NCI-H2081 treated with DMSO at 0.1 percent for 48 hours (cell line): ENCODE measurements at places on chromosomes 2 and 18.

- DNase-seq: no peak
Observed at GRCh38 chr18:69981948-69982347, 34.3 kb upstream of the CD226 start.

DNA sequence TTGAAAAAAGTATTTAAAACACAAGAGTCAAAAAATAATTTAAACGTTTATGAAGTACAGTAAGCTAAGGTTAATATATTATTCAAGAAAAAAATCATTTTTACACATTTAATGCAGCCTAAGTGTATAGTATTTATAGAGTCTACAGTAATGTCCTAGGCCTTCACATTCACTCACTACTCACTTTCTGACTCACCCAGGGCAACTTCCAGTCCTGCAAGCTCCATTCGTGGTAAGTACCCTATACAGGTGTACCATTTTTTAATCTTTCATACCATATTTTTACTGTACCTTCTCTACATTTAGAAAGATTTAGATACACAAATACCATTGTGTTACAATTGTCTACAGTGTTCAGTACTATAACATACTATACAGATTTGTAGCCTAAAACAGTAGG is 20.9 kb upstream of the RPRD1A start:
- DNase-seq: no peak

DNA sequence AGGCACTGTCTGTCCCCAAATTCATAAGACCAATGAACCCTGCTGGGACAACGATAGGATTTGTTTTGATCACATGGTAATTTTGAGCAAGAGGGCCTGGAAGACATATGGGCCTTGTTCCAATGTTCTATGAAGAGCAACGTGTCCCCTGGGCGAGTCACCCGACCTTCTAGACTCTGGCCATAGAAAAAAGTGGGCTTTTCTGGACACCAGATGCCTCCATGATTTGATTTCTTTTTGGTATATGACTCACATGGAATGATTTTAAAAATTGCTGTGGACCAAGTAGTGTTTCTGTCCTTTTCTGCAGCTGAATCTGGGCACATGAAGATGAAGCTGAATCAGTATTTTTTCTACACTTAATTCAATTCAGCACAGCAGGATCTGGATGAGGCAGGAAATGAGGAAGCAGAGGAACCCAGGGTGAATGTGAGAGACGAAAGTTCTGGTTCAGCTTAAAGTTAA is 104.9 kb downstream of the CDC42EP3 start:
- DNase-seq: no peak

- no peak for DNase-seq
Observed at GRCh38 chr2:36485521-36485920, 112.4 kb downstream of the FEZ2 start.

GRCh38 chr2:160634436-160634835 is 140.8 kb upstream of the RBMS1 start:
- no peak for DNase-seq

GRCh38 chr2:238143239-238143951 is 4.9 kb downstream of the KLHL30 start:
- no peak for DNase-seq

GRCh38 chr2:163467251-163467630 is 268.6 kb downstream of the FIGN start:
- DNase-seq: peak; percentile 50

DNA sequence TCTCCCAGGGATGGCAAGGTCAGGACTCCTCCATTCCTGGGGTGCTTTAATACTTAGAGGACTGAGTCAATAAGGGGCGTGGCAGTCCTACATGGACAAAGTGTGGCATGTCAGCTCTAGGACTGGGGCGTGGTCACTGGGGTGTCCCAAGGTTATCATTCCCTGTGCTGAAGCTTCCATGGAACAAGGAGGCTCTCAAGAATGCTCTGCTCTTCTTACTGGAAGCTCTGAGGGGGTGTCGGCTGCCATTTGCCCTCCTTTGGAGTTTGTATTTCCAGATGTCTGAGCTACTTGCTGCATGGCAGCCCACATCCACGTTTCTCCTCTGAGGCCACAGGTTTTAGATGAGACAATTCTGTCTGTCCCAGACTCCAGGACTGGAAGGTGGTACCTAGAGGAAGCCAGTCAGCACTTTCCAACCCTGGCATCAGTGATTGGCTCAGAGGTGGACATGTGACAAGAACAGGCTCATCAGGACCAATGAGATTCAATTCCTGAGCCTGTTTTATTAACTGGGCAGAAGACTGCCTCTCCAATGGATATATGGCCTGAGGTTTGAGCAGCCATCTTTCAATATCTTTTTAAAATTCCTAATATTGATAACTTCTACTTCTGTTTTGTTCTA is 128.9 kb upstream of the ARL4C start:
- DNase-seq: no peak

GRCh38 chr18:50726960-50727589 is 92.7 kb downstream of the MRO start:
- DNase-seq: no peak

GRCh38 chr2:178882666-178883440 is 75.6 kb upstream of the TTN start:
- no peak for DNase-seq

DNA sequence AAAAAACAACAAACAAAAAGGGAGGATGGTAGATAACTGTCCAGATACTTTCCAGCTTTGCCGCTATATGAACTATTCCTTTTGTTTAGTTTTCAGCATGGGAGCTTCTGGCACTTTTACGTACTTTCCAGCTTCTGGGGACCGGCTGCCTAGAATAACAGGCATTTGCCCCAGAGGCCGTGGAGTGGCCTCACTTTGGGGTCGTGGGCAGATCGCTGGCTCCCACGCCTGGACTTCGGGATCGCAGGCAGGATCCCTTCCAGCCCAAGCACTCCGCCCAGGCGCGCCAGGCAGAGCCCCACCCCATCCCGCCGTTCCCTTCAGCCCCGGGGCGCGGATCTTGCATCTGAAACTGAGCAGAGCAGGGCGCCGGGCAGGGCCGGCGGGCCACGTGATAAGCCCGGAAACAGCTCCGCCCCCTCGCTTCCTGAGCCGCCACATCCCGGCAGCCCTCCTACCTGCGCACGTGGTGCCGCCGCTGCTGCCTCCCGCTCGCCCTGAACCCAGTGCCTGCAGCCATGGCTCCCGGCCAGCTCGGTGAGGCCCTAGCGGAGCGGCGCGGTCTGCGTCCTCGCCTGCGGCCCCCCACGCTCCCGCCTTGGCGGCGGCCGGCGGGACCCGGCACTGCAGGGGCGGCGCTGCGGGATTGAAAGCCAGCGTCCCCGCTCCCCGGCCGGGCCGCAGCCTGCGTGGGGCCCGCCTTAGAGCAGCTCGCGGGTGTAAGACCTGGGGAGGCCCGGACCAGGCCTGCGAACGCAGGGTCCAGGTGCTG is at the start of gene ATIC:
Gene ATIC (plus strand): TSS at position 435 of the 772 bp plus-strand sequence. CDS start 84 bp downstream, at position 519.
- peak; percentile 58 for DNase-seq

- DNase-seq: no peak
Observed at GRCh38 chr2:23537991-23538390, 153.0 kb downstream of the KLHL29 start.

DNA sequence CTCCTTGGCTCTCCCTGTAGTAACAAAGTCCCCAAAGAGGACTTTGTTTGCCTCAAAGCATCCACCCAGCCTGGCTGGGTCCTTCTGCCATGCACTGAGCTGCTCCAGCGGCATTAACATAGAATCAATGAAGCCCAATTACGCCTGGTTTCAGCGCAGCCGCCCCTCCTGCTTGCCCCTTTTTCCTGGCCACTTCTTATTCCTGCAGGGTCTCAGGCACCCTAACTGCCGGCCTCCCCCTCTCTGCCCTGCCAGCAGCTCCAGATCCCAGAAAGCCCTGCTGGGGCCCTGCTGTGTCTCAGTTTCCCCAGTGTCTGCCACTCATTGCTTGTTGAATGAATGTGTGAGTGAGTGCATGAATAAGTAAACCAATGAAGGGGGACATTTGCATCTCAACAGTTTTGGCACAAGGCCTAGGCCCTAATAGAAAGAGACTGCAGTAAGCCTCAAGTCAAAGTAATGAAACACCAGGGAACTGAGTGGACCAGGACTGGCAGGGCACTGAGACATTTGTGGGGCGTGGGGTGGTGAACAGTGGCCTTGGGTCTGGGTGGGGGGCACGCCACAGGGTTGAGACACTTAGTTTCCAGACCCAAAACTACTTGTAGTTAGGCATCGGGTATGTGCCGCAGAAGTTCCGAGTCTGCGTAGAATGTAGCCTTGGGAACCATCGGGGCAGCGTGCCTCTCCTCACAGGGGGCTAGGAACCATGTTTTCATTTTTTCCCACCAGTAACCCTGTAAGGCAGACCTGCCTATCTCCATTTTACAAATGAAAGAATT is 60.6 kb downstream of the SMAD7 start:
- DNase-seq: no peak

GRCh38 chr2:120862201-120863060 is 126.8 kb downstream of the GLI2 start:
- DNase-seq: no peak

GRCh38 chr2:208033701-208034502 is 8.6 kb upstream of the PLEKHM3 start:
- DNase-seq: no peak

- DNase-seq: no peak
Observed at GRCh38 chr18:49813069-49813318, 339 bp downstream of the ACAA2 start.

DNA sequence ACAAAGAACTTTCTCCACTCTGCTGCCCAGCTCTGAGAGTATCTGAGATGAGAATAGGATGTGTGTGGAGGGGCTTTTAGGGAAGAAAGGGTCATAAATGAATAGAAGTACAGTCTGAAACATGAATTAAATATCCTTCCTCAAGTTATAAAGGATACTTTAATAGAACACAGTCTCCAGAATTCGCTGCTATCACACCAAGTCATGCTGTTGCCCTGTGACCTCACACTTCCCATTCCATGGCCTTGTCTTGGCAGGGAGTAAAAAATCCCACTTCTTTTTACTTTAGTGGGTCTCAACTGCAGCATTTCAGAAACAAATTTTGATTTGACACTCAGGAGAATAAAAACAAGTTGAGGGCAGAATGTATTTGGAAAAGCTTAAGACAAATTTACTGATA is 3.8 kb upstream of the RPE start:
- no peak for DNase-seq

DNA sequence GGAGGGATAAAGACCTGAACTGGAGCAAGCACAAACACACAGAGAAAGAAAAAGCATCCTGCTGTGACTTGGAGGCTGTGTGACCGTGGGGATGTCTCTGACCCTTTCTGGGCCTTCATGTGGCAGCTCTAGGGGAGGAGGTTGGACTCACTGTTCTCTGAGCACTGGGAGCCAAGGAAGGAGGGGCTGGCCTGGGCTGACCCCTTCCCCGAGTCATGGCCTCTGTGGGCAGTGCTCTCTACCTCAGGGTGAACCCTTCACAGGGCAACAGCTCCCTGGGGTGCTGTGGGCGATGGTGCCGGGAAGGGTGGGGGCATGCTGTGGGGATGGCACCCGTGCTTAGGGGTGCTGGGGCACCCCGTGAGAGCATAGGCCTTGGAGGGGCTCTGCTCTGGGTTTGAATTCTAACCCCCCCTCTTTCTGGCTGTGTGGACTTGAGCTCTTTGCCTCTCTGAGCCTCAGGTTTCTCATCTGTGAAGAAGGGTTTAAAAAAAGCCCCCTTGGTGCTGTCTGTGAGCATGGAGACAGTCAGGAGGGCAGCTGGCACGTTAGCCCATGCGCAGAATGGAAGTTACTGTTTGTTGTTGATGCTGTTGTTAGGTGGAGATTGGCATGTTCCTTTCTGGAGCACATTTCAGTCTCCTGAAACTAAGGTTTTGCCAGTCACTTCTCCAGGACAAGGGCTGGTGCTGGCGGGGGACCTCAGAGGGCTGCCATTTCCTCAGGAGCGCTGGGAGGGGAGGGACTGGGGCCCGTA is 700 bp downstream of the TOGARAM2 start:
- DNase-seq: no peak

GRCh38 chr18:80033181-80034067 is 810 bp upstream of the RBFA start:
- DNase-seq: peak; percentile 87

- DNase-seq: no peak
Observed at GRCh38 chr2:207492461-207492860, 37.3 kb upstream of the CREB1 start.

- no peak for DNase-seq
Observed at GRCh38 chr2:113282747-113283533, 4.2 kb upstream of the PAX8 start.

GRCh38 chr2:3039188-3040065 is 338.2 kb downstream of the EIPR1 start:
- DNase-seq: no peak

DNA sequence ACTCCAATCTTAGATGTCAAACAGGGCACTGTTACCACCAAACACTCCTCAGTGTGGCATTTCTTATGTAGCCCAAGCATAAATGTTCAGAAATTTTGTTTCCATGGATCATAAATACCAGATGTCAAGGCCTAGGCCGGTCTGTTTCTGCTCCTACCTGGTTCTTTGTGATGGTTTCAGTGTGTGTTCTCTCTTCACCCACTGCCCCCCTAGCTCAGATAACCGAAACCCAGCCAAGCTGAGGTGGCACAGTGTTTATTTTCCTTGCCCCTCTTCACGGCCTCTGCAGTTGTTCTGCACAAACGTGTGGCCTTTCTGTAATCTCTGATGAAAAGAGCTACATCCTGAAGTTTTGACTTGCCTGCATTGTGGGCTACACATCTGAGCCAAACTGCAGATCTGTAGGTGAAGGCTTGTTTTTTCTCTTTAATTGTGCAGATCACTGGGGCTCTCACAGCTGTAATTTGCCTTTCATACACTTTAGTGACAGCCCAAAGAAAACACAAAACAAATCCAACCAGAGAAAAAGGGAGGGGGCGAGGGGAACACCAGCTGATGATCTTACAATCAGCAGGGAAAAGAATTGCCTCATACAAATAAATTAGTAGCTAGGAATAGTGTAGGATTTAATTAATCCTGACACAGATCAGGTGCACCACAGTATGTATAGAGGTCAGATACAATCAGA is 99.1 kb downstream of the NRP2 start:
- no peak for DNase-seq

GRCh38 chr18:72895548-72895947 is 27.8 kb upstream of the NETO1 start:
- no peak for DNase-seq

- DNase-seq: no peak
Observed at GRCh38 chr2:119251652-119252051, 28.0 kb downstream of the STEAP3 start.

- DNase-seq: no peak
Observed at GRCh38 chr2:8518979-8519668, 162.7 kb upstream of the ID2 start.

GRCh38 chr18:25976554-25976953 is 113.9 kb downstream of the SS18 start:
- DNase-seq: no peak

DNA sequence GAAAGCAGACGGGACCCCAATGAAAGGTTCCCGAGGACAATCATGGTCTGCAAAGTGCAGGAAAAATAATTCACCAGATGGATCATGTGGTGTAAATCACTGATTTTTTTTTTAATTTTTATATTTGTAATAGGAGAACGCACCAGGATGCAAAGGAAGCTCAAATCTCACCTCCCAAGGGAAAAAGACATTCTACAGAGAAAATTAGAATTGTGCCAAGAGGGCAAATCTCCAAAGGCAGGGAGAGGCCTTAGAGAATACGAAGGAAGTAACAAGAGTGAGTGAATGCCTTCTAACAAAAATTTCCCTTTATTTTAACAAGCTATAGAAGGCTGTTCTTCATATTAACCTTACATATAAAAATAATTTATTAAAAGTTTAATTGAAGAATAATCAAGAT is 90.9 kb downstream of the ANKRD44 start:
- DNase-seq: no peak

GRCh38 chr2:30612371-30612770 is 165.3 kb downstream of the LCLAT1 start:
- no peak for DNase-seq

GRCh38 chr2:191217580-191217979 is 27.6 kb upstream of the MYO1B start:
- DNase-seq: no peak
